ENCODE measurements at places on chromosomes 4 and X.
A peak's percentile ranks its signal among the peaks of the same experiment; 100 is the strongest.

- H3K27ac ChIP-seq: no peak overlapping the region
- no peak for DNase-seq
- H3K36me3 ChIP-seq: no peaks in the 10 kb centered on the region
Measured at GRCh38 chr4:166458756-166459155, 585.7 kb downstream of the TLL1 start.

DNA sequence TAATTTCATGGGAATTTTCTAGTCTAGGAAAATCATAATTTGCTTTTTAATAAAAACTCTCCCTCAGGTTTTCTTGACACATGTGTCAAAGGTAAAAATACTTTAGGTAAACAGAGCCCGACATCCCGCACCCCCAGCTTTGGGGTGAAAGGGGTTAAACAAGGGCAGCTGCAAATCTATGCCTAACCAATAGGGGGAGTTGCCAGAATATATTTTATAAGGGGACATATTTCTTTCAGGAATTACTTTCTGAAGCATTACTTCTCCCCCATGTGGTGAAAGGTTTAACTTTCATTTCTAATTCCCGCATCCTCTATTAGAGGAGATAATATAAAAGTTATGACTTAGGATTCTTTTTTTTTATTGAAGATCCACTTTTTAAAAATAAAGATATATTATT is 53.9 kb upstream of the HEPH start:
- H3K4me1 ChIP-seq: peaks cover 4% of the 10 kb centered on the region
- DNase-seq: peak; percentile 70
- H3K27ac ChIP-seq: no peak overlapping the region
- no peak overlapping the region for H3K4me3 ChIP-seq
- peaks cover 8% of the 10 kb centered on the region for H3K27me3 ChIP-seq

- H3K27me3 ChIP-seq: no peaks in the 10 kb centered on the region
- no peaks in the 10 kb centered on the region for H3K4me1 ChIP-seq
- no peaks in the 10 kb centered on the region for H3K36me3 ChIP-seq
- DNase-seq: no peak
- no peak overlapping the region for H3K4me3 ChIP-seq
Measured at GRCh38 chr4:128707864-128708263, 101.6 kb upstream of the JADE1 start.

- no peak overlapping the region for H3K4me3 ChIP-seq
- H3K27ac ChIP-seq: no peak overlapping the region
- DNase-seq: no peak
- no peaks in the 10 kb centered on the region for H3K4me1 ChIP-seq
Measured at GRCh38 chr4:10281996-10282395, 165.4 kb upstream of the WDR1 start.

- peaks cover 16% of the 10 kb centered on the region for H3K4me1 ChIP-seq
- DNase-seq: no peak
- H3K27ac ChIP-seq: no peak overlapping the region
- no peaks in the 10 kb centered on the region for H3K27me3 ChIP-seq
- no peak overlapping the region for H3K4me3 ChIP-seq
Measured at GRCh38 chr4:1887052-1887451, 15.9 kb downstream of the NSD2 start.

- no peaks in the 10 kb centered on the region for H3K4me1 ChIP-seq
- no peak for DNase-seq
- no peak overlapping the region for H3K27ac ChIP-seq
- H3K4me3 ChIP-seq: no peak overlapping the region
- H3K27me3 ChIP-seq: no peaks in the 10 kb centered on the region
Measured at GRCh38 chr4:138181287-138181686, 60.9 kb downstream of the SLC7A11 start.

DNA sequence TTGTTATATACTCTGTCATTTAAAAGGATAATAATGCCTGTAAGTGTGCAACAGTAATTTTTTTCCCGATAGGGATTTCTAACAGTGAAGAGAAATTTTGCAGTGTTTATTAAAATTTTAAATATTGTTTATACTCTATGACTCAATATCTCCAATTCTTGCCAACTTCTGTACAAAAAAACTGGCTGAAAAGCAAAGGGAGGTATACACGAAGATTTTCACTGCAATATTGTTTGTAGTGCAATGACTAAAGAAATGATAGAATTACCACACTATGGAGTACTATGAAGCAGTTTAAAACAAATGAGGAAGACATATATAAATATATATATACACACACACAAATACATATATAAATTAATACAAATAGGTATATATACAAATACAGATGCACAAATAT is 187.9 kb upstream of the IL15 start:
- no peak for DNase-seq
- no peaks in the 10 kb centered on the region for H3K36me3 ChIP-seq
- no peak overlapping the region for H3K27ac ChIP-seq
- H3K4me1 ChIP-seq: no peaks in the 10 kb centered on the region
- no peak overlapping the region for H3K4me3 ChIP-seq
- H3K27me3 ChIP-seq: no peaks in the 10 kb centered on the region

DNA sequence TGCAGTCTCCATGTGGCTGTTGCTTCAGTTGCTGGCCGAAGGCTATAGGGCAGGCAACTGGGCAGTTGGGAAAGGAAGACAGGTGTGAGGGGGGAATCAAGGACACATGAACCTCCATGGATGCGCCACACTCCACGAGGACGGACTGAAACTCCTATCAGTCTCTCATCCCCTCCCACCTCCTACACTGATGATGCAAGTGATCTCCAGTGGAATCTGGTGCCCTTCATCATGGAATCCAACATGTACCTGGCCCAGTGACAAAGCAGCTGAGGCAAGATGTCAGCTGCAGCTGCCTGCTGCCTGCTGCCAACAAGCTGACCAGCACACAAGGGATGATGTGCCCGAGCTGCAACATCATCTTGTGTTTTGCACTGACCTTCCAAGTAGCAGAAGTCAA is 26.0 kb upstream of the MGST2 start:
- no peak overlapping the region for H3K4me3 ChIP-seq
- H3K27me3 ChIP-seq: no peaks in the 10 kb centered on the region
- no peak overlapping the region for H3K27ac ChIP-seq
- no peak for DNase-seq
- H3K4me1 ChIP-seq: no peaks in the 10 kb centered on the region

GRCh38 chrX:132375941-132376340 is 112.9 kb downstream of the MBNL3 start:
- no peaks in the 10 kb centered on the region for H3K27me3 ChIP-seq
- H3K4me1 ChIP-seq: no peaks in the 10 kb centered on the region
- peaks cover 3% of the 10 kb centered on the region for H3K36me3 ChIP-seq
- H3K27ac ChIP-seq: no peak overlapping the region

GRCh38 chr4:83219344-83220331 is 65.0 kb downstream of the COQ2 start:
- peak; percentile 37 for DNase-seq
- no peaks in the 10 kb centered on the region for H3K36me3 ChIP-seq

- no peak overlapping the region for H3K27ac ChIP-seq
- no peak overlapping the region for H3K4me3 ChIP-seq
- no peak for DNase-seq
- no peaks in the 10 kb centered on the region for H3K36me3 ChIP-seq
- no peaks in the 10 kb centered on the region for H3K27me3 ChIP-seq
Measured at GRCh38 chrX:68139791-68140190, 293.5 kb downstream of the OPHN1 start.

DNA sequence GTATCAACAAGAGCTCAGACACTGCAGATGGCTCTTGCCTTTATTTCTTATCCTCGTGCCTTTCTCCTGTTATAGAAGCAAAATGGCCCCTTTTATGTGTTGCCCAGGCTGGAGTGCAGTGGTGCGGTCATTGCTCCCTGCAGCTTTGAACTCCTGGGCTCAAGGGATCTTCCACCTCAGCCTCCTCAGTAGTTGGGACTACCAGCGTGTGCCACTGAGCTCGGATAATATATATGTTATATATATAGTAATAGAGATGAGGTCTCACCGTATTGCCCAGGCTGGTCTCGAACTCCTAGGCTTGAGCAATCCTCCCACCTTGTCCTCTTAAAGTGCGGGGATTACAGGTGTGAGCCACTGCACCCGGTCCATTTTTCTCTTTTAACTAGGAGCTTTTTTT is 79.7 kb downstream of the TMEM131L start:
- H3K4me1 ChIP-seq: no peaks in the 10 kb centered on the region
- DNase-seq: no peak
- H3K4me3 ChIP-seq: no peak overlapping the region
- H3K36me3 ChIP-seq: no peaks in the 10 kb centered on the region
- no peak overlapping the region for H3K27ac ChIP-seq

- no peaks in the 10 kb centered on the region for H3K4me1 ChIP-seq
- H3K4me3 ChIP-seq: no peak overlapping the region
- no peak for DNase-seq
- no peaks in the 10 kb centered on the region for H3K27me3 ChIP-seq
Measured at GRCh38 chrX:153420851-153421599, 9.8 kb downstream of the ZFP92 start.

DNA sequence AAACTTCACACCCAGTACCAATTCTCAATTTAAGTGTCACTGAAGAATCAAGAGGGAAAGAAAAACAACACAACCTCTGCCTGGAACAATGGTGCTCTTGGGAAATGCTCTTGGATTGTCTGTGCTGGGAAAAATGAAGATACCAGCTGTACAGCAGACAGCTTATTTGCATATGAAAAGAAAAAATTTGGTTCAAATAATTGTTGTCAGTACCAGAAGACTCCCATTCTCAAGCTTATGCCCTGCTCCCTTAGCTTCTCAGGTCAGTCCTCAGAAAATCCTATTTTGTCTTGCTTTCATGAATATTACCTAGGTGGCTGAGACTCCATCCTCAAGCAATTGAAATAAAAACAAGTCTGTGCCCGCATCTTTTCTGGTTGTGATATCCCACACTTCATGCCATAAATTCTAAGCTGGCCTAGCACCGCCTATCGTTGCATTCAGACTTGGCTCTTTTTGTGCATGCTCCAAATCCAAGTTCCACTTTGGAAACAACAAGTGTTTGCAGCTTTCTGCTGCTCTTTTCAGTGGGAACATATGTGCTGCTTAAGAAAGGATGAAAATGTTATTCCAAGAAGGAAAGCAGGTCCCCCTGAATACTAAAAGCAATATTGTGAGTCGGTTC is 431.6 kb downstream of the INPP4B start:
- H3K4me3 ChIP-seq: no peak overlapping the region
- H3K36me3 ChIP-seq: peaks cover 3% of the 10 kb centered on the region
- no peak overlapping the region for H3K27ac ChIP-seq
- DNase-seq: no peak
- peaks cover 3% of the 10 kb centered on the region for H3K4me1 ChIP-seq

GRCh38 chr4:183632689-183633088 is 26.3 kb downstream of the RWDD4 start:
- H3K4me3 ChIP-seq: no peak overlapping the region
- no peak for DNase-seq
- H3K27me3 ChIP-seq: no peaks in the 10 kb centered on the region
- H3K27ac ChIP-seq: no peak overlapping the region

DNA sequence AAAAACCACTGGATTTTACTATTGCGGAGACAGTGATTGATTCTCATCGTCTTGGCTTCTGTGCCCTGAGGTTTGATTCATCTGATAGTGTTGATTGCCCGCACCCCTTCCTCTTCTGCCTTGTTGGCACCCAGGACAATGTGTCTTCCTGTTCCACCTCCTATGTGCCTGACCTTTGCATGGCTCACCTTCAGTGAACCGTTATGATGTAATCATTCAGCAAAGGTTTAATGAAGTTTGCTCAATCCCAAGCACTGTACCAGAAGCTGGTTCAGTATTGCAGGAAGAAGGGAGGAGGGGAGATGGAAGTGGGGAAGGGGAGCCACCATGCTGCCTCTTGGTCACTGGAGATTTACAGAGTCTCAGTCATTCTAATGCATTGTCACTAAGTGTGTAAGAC is 36.3 kb downstream of the PDGFRA start:
- no peaks in the 10 kb centered on the region for H3K4me1 ChIP-seq
- no peaks in the 10 kb centered on the region for H3K36me3 ChIP-seq
- H3K4me3 ChIP-seq: no peak overlapping the region
- DNase-seq: no peak
- H3K27me3 ChIP-seq: no peaks in the 10 kb centered on the region

Measured in common myeloid progenitor, CD34-positive (primary cell).